Thoracic aorta (tissue), 2 donors: ENCODE measurements at places on chromosomes 1 and 21.

DNA sequence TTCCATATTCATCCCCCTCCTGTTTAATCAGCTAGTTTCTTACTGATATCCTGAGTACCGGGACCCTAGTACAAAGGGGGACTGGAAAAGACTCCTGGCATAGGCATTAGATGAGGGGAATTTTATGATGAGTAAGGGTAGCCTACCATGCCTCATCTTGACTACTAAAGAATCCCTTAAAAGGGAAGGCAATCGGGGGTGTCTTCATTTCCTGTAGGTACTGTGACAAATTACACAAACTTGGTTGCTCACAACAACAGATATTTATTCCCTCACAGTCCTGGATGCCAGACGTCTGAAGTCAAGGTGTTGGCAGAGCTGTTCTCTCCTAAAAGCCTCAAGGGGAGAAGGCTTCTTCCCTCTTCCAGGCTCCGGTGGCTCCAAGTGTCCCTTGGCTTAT lies 28.9 kb upstream of the RUNX1 start:
- no peaks in the 10 kb centered on the region for H3K27me3 ChIP-seq
- H3K36me3 ChIP-seq = no peaks in the 10 kb centered on the region
- no peak overlapping the region for H3K4me3 ChIP-seq
- H3K4me1 ChIP-seq = no peaks in the 10 kb centered on the region

DNA sequence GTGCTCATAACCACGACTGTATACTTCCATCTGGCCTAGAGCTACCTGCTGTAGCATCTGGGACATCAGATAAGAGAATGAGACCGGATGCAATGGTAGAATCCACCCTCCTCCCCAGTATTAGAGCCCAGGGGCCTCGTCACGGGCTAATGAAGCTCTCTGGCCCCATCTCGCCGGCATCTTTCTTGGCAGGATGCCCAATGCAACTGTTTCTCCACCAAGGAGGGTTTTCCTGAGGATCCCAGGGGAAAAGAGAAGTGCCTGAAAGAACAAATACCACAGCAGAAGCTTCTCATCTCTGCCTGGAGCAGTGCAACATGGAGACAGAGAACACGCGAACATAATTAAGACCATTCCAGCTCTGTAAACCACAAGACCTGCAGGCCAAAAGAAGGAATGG lies 80.0 kb downstream of the VWA5B1 start:
- no peak overlapping the region for H3K4me3 ChIP-seq
- H3K27ac ChIP-seq = no peak overlapping the region
- no peak for DNase-seq
- H3K4me1 ChIP-seq = no peaks in the 10 kb centered on the region
- H3K36me3 ChIP-seq = no peaks in the 10 kb centered on the region

DNA sequence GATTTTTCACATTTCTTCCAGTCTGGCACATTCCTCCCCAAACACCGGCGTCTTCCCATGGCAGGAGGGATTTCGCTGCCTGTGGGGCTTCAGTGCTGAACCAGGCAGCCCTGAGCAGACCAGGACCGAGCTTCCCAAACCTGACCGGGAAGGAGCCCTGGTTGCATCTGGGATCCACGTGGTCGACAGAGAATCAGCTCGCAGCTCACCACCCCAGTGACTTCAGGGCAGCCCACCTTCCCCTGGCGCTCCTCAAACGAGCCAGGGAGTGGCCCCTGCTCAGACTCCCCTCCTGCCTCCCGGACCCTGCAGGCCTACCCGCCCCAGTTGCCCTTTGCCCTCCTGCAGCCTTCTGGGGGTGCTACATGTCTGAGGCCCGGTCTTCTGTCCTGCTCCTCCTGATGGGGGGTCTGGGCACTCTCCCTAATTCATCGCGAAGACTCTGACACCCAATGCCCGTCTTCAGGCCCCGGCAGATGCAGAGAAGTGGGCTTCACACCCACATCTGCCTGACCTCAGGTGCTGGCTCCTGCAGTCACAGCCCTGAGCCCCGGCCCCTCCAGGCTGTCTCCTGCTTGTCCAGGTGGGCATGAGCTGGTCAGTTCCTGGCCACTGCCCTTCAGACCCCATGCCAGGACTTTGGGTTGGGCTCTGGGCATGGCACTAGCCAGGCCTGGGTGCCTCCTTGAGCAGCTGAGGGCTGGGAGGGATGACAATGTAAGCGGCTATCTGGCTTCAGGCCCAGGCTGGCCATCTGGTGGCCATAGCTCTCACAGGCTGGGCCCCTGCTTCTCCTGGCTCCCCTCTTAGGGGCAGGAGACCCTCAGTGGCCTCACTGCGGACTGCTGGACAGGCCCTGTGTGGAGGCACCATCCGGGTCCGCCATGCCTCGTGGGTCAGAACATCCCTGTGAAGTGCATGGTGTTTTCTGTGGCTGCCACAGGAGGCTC lies 26.1 kb upstream of the PRSS38 start:
- no peaks in the 10 kb centered on the region for H3K27me3 ChIP-seq
- no peak for DNase-seq
- H3K27ac ChIP-seq = peak overlapping the region; percentile 62
- H3K4me3 ChIP-seq = peak overlapping the region; percentile 93

- no peaks in the 10 kb centered on the region for H3K4me1 ChIP-seq
- DNase-seq = no peak
- H3K36me3 ChIP-seq = no peaks in the 10 kb centered on the region
- no peaks in the 10 kb centered on the region for H3K27me3 ChIP-seq
These were observed 1.2 kb downstream of the PLA2G4A start for GRCh38 chr1:186829686-186830587.

DNA sequence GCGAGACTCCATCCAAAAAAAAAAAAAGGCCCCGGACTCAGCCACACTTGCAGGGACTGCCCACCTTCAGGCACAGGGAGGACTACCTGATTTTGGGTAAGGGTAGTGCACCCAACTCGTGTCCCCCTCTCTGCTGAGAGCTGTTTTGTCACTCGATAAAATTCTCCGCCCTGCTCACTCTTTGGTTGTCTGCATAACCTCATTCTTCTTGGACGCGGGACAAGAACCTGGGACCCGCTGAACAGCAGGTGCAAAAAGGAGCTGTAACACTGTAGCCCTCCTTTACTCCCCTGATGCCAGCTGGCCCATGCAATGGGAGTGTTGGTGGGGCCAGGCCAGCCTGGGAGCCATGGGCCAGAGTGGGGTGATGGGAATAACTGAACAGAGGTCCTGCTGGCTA lies 10.6 kb downstream of the S100B start:
- no peak overlapping the region for H3K4me3 ChIP-seq
- no peak overlapping the region for H3K27ac ChIP-seq
- DNase-seq = no peak
- no peaks in the 10 kb centered on the region for H3K36me3 ChIP-seq
- H3K4me1 ChIP-seq = peaks cover 5% of the 10 kb centered on the region
- H3K27me3 ChIP-seq = no peaks in the 10 kb centered on the region

DNA sequence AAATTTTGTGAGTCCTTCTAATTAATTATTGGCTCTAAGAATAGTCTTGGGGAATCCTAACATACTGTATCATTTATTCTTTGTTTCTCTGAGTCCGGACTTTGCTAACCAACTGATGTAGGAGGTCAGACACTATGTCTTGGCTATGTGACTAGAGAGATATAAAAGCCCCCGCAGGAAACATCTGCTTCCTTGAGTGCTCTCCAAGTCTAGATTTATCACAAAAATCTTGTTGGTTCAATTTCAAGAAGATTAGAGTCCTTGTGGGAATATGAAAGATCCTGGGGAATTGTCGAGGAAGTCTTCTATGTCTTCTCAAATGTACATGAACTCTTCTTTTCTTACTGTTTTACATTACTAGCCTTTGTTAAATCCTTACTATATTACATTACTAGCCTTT lies 1712.5 kb downstream of the NCAM2 start:
- no peaks in the 10 kb centered on the region for H3K27me3 ChIP-seq
- DNase-seq = no peak
- H3K4me1 ChIP-seq = no peaks in the 10 kb centered on the region
- no peak overlapping the region for H3K27ac ChIP-seq
- H3K4me3 ChIP-seq = no peak overlapping the region

GRCh38 chr1:54009406-54009805 lies 8.6 kb downstream of the LDLRAD1 start:
- H3K36me3 ChIP-seq = no peaks in the 10 kb centered on the region
- no peak overlapping the region for H3K4me3 ChIP-seq
- H3K27ac ChIP-seq = no peak overlapping the region
- no peak for DNase-seq

GRCh38 chr1:184803180-184803492 lies 48.5 kb upstream of the EDEM3 start:
- no peak overlapping the region for H3K4me3 ChIP-seq
- no peak for DNase-seq
- no peak overlapping the region for H3K27ac ChIP-seq
- peaks cover 17% of the 10 kb centered on the region for H3K4me1 ChIP-seq
- H3K36me3 ChIP-seq = peaks cover 36% of the 10 kb centered on the region

GRCh38 chr1:67355745-67356424 lies 48.2 kb downstream of the IL12RB2 start:
- no peak overlapping the region for H3K27ac ChIP-seq
- no peaks in the 10 kb centered on the region for H3K36me3 ChIP-seq
- H3K27me3 ChIP-seq = no peaks in the 10 kb centered on the region
- DNase-seq = no peak

DNA sequence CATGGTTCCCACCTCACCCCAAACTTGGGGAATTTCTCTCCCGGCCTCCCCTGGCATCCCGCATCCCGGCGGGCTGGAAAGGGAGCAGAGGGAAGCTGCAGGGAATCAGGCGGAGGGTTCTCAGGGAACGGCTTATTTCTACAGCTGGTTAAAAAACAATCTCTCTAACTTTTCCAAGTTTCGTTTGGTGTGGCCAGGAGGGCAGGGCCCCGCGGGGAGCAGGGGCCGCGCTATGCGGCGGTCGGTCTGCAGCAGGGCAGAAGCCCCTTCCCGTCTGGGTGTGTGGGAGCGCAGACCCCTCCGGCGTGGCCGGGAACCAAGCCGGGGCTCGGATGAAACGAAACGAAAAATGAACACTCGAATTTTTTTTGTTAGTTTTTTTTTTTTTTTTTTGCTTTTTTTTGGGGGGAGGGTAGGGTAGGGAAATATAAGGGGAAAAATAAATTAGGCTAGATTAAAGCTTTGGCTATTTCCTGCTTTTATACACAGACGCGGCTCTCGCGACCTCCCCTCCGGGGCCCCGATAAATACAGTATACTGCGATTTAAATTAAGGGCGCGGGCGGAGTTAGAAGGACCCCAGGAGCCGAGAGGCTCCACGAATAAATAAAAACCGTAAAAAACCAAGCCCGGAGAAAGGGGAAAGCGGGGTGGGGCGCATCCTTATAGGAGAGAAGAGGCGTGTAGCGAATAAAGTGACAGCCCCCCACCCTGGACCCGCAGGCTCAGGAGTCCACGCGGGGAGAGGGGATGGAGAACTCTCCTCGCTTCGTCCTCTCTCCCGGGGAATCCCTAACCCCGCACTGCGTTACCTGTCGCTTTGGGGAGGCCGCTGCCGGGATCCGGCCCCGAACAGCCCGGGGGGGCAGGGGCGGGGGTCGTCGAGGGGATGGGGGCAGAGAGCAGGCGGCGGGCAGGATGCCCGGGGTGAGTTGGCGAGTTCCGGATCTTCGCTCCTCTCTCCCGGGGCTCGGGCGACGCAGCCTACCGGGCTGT lies 2.1 kb downstream of the POU3F1 start:
- H3K27me3 ChIP-seq = peaks cover 33% of the 10 kb centered on the region
- H3K4me1 ChIP-seq = peaks cover 26% of the 10 kb centered on the region
- H3K36me3 ChIP-seq = no peaks in the 10 kb centered on the region
- H3K27ac ChIP-seq = peak overlapping the region; percentile 11
- H3K4me3 ChIP-seq = peak overlapping the region; percentile 43
